Astrocyte of the spinal cord (primary cell): ENCODE measurements at places on chromosomes 6 and 20.

DNA sequence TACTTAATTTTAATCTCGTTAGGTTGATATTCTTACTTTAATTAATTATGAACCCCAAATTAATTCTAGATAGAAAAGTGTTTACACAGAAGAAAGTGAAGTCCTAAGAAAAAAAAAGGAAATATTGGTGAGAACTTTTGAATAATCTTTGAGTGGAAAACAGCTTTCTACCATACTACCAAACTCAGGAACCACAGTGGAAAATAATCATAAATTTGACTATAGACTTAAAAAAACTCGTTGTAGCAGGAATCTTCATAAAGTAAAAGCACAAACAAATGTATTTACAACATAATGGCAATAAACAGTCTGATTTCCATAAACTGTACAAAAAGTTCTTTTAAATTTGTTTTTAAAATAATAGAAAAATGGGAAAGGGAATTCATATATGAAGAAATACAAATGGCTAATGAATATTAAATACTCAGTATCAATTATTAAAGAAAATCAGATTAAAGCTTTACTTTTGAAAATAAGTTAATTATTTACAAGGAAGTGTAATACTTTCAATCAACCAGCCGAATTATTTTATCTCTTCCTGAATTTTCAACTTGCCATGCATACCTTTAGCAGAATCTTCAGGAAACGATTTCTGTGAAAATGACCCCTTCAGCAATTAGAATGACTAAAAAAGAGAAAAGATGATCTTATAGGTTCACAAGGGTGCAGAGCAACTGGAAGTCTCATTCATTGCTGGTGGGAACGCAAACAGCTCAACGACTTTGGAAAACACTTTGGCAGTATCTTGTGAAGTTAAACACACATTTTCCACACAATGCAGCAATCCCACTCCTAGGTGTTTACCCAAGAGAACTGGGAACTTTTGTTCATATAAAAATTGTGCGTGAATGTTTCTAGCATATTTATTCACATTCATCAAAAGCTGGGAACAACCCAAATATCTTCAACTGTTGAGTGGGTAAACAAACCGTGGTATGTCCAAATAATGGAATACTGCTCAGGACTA is 38.5 kb upstream of the BMP6 start:
- DNase-seq: no peak

GRCh38 chr6:142929751-142930358 is 15.1 kb downstream of the HIVEP2 start:
- DNase-seq: peak; percentile 27

GRCh38 chr6:136510299-136510698 is 39.9 kb downstream of the MAP7 start:
- DNase-seq: no peak

GRCh38 chr20:21102603-21103311 is 3.4 kb downstream of the LINC00237 start:
- no peak for DNase-seq

DNA sequence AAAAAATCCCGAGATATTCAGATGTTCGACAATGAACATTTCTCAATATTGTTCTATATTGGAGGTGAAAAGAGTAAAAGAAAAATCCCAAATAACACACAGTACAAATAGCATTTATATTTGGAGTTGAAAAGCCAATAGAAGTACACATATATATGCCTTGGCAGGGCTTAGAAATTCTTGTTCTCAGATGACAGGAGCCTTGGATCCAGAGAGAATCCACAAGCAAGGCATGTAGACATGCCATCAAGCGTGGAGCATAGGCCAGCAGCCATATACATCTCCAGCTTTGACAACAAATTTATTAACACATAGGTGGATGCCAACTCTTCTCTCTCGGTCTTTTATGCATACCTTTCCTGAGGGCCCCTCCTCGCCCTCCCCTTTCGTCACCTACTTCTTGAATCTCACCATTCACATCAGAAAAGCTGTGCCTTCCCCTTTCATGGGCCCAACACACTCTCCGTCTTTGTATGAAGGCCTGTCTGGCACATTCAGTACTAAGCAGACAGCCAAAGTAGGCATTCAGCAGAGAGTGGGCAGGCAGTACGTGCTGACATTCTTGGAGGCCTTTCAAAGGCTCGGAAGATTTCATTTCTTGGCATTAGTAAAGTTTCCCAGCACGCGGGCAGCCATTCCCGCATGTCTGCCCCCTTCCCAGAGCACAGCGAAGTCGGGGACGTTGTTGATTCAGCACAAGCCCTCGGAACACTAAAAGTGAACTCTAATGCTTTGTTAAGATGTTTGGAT is 18.2 kb downstream of the NEDD9 start:
- no peak for DNase-seq

- DNase-seq: no peak
Measured at GRCh38 chr6:111994791-111995190, 59.1 kb upstream of the CCN6 start.

DNA sequence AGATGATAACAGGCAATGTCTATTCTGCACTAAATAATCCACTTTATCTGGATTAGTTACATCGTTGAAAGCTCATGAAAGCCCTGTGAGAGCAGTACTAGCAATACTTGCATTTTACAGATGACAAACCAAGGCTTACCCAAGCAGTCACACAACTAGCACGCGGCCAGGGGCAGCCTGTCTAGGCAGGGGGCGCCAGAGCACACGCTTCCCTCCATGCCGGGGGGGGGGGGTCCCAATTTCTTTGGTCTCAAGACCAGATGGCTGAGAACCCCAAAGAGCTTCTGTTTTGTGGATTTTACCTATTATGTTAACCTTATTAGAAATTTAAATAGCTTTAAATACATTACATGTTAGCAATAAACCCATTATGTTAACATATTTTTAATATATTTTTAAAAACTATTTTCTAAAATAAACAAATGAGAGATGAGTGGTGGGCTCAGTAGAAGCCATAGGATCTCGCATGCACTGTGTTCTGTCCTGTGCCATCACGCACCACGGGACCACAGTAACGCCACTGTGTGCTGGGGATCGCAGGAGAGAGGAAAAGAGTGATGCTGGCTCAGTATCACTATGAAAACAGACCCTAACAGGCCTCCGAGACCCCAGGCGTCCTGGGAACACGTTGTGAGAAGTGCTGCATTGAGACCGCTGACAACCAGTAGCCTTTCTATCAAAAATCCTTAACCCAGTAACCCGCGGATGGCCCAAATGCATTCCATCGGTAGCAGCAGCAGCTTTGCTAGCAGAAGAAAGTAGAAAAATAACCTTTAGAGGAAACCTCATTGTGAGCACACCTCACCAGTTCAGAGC is 5.3 kb upstream of the PRR18 start:
- peak; percentile 46 for DNase-seq

- DNase-seq: no peak
Measured at GRCh38 chr6:156886409-156886808, 109.2 kb downstream of the ARID1B start.

DNA sequence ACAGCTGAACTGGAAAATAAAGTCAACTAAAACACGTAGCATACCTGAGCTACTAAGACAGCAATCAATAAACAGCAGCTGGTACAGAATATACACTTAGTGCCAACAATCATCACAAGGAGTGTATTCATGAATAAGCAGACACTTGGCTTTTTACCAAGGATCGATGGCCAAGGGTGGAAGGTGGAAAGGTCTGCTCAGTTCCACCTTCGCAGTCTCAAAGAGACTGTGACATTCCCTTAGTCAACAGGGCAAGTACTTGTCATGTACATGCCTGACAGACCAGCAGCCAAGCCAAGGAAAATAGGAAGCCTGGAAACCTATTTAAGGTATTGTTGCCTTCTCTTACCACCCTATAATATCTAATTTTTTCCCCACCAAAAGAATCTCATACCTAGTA is 21.4 kb downstream of the HBS1L start:
- DNase-seq: no peak

GRCh38 chr20:58450254-58450653 is 61.2 kb downstream of the VAPB start:
- DNase-seq: no peak

DNA sequence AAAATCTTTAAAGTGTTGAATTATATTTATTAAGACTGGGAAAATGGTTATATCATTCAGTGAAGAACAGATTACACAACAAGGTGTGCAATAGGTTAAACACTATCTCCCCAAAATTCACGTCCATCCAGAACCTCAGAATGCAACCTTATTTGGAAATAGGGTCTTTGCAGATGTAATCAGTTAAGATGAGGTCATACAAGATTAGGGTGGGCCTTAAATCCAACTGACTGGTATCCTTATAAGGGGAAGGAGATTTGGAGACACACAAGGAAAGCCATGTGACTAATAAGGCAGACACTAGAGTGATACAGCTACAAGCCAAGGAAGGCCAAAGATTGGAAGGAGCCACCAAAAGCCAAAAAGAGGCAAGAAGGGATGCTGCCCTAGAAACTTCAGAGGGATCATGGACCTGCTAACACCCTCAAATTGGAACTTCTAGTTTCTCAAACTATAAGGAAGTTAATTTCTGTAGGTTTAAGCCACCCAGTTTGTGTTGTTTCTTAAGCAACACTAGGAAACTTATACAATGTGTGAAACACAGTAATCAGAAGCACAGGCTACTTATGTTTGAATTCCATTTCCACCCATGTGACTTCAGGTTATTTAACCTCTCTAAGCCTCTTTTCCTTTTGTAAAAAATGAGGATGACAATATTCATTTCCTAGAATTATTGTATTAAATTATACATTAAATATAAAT is 16.9 kb downstream of the ILRUN start:
- DNase-seq: no peak

DNA sequence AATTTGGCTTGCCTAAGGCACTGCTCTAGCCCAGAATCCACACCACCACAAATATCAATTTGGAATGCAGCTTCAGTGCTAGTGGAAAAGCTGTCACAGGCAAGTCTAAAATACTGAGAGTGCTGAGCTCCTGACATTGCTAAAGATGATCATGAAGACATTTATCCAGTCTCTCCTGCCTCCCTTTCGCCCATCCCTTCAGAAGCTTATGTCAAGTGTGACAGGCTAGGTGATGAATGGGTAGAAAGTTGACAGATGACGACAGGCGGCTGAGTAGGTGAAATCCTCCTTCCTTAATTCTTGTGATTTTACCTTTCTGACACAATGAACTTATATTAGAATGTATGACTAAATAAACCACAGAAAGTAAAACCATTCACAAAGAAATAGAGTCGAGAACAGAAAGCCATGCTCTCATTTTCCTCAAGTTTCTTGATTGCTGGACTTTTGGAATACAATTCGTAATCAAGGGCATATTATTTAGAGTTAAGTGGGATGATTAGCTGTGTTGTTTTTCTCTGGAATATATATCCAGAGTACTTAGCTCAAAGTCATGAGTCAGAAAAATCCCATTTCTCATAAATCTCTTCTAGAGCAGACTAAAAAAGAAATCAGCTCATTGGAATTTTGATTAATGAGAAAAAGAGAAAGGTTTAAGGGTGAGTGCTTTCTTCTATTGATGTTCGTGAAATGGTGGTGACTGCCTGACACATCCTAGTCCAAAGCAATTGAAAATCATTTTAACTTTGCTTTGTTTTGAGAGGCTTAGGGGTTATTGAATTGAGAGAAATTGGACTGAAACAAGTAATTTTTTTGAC is 1228.2 kb upstream of the CITED2 start:
- DNase-seq: peak; percentile 6

- no peak for DNase-seq
Measured at GRCh38 chr6:46276576-46277142, 105.9 kb upstream of the ENPP5 start.

DNA sequence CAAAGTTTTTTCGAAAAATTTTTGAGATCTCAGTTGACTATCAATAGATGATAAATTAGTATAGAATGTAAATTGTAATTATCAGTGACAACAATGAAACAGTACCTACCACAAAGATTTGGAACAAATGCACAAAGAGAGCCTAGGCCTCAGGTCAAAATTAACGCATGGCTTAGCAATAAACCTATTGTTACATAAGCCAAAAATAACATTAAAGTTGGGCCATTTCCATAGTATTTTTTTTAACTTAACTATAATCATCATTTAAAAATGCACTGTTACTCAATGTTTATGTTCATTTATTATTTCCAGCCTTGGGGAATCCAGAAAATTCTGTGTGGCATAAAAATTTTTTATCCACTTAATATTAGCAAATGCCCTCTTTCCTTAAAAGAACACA is 117.0 kb downstream of the EPB41L2 start:
- peak; percentile 51 for DNase-seq

GRCh38 chr6:12602951-12603672 is 113.5 kb upstream of the PHACTR1 start:
- DNase-seq: peak; percentile 74

DNA sequence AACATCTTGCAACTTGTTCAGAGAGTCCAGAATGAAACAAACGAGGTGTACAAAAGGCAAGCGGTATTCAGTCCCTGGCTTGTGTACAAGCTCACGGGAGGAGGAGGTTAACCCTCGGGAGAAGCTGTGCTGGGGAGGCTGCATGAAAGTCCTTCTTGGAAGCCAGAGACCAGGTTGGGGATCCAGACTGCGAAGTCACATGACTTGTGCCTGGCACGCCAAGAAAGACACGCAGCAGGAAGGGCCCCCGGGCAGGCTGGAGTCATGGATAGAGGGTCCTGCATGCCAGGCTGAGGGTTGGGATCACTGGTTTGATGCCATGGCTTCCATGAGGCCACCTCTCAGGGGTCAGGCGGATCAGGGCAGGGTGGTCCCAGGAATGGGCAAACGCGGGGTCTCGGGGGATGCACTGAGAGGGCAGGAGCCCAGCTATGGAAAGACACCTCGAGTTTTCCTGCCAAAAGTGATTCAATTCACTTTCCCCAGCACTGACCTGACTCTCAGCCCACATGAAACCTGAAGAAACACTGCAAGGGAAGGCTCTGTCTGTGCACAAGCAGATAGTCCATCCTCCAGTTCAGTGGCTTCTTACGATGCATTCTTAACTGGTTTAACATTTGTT is 79.4 kb downstream of the DLL1 start:
- DNase-seq: no peak

DNA sequence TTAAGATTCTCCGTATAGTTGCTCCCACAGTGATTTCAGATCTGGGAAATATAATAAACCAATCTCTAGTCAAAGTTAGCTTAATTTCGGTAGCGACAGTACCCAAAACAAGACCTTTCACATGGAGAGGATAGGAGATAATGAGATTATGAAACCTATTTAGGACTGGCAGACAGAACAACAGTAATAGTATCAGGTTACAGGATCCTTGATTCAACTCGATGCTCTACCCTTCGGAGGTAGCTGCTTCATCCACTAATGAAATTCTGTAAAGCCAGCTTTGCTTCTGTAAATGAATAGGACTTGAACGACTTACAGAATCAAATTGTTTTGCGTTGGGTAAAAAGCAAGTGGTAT is 534 bp upstream of the AKIRIN2 start:
- DNase-seq: no peak

- DNase-seq: peak; percentile 7
Measured at GRCh38 chr6:6784514-6785162, 196.1 kb downstream of the LY86 start.

- no peak for DNase-seq
Measured at GRCh38 chr6:31470801-31471200, 27.1 kb upstream of the MICB start.

DNA sequence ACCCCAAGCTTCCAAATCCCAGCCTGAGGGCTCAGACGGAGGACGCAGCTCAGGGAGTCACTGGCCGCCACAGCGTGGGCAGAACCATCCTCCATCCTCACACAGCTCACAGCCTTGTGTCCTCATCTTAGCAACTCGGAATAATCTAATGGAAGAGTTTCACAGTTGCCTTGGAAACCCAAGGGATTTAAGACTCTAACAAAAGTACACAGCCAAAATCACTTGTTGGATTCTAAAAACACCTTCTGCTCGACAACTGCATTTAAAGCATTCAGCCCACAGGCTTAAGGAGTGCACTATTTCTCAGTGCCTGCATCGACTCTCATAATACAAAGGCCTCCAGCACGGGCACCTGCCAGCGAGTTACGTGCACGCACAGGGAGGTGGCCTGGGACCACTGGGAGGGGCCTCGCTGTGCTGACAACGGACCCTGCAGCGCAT is 45.4 kb downstream of the ZBTB46 start:
- no peak for DNase-seq
